ENCODE measurements at places on chromosomes 6 and 20.

DNA sequence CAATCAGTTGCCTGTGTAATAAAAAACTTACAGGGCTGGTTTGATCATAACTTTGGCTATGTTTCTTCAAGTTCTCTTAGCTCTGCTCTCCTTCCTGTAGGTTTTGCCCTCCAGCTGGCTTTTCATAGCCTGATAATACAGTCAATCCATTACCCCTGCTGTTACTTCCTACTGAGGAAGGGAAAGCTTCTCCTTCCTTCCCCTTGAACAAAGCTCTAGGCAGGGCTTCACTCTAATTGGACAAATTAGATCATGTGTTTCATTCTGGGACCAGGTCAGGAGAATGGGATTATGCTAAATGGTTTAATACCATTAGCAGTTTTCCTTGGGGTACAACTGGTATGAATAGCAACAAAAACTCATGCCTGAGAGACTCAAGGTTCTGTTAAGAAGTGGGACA, 106.8 kb upstream of the MCHR2 start:
- no peak for DNase-seq

DNA sequence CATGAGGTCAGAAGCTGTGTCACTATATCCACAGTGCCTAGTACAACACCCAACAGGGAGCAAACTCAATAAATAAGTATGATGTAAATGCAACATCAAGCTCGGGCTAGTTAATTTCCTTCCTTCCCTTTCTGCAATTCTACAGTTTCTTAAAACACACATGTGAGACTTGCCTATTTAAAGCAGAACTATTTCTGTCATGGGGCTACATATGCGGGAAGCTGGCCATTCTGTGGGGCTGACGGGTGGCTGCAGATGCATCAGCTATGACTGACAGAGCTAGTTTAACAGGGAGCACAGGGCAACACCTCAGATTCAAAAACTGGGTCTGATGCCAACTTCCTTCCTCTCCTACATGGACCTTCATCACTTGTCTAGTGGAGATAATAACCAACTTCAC, 118.1 kb upstream of the ENPP5 start:
- no peak for DNase-seq

- DNase-seq, result no peak
These were observed 4.5 kb upstream of the ZNF831 start for GRCh38 chr20:59159091-59159490.

DNA sequence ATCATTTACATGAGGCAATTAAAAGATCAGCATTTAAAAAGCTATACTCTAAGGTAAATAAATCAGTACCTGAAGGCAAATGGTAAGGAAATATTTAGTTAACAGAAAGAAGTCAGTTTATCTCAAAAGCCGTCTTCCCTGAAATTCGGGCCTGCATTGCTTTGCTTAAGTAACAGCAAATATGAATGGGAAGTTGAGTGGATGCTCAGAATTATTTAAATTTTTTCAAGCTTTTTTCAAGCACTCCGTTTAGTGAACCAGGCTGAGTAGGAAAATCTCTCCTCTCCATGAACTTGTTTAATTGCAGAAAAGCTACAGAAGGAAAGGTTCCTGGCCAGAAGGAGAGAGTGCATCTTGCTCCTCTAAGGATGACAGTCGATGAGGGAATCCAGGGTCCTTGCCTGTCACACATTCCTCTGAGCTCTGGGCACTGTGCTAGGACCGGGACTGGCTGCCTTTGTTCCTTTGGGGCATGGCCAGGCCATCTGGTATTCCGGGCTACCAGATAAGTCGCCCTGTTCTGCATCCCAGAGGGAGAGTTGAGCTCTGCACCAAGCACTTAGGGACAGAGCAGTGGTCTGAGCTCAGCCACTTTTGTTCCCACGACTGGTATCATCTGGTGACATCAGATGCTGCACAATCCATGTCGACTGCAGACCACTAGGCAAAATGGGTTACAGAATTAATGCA, 77.6 kb downstream of the RIN2 start:
- no peak for DNase-seq

- peak; percentile 3 for DNase-seq
These were observed 1081.7 kb downstream of the KIF16B start for GRCh38 chr20:15491575-15491974.

DNA sequence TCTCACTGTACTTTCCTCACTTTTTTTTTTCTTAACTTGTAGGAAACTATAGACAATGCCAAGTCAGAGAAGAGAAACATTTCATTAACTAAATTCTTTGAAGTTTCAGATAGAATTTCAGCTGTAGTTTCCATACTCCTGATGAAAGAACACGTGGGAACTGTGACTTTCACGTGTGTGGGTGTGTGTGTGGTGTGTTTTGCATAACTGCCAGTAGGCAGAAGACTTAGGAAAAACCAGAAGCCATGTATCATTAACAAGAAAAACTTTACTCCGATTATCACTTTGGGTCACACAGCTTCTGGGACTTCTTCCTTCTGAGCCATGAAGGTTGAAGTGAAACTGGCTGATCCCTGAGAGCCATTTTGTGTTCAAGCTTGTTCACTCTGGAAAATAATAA, 483.3 kb downstream of the TFAP2B start:
- DNase-seq, result no peak

- peak; percentile 89 for DNase-seq
These were observed 3.0 kb downstream of the TCEA2 start for GRCh38 chr20:64065974-64066343.

GRCh38 chr6:106192824-106193223, 106.7 kb downstream of the PRDM1 start:
- DNase-seq, result no peak

DNA sequence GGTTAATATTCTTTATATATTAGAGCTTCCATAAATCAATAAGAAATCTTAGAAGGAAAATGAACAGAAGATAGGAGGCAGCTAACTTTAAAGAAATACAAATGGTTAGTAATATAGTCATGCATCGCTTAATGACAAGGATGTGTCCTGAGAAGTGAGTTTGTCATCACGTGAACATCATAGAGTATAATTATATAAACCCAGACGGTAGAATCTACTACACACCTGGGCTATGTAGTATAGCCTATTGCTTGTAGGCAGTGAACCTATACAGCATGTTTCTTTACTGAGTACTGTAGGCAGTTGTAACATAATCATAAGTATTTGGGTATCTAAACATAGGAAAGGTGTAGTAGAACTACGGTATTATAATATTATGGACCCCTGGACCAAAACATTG, 14.3 kb downstream of the TBPL1 start:
- DNase-seq, result no peak

DNA sequence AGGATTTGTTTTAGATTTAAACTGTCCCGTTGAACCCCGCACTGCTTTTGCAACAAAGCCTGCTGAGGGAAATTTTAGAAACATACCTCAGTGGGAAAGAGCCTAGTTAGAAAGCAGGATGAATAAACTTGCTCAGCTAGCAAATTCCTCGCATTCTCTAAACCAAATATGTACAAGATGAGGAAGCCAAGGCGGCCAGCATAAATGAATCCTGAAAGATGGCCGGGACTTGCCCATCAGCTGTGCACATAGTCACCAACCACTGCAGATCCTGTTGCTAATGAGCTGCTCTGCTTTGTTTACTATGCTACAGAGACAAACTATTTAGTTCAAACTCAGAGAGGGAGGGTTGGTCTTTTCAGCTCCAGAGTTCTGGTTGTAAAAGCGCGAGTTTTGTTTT, 49.0 kb downstream of the TMEM170B start:
- DNase-seq, result no peak

DNA sequence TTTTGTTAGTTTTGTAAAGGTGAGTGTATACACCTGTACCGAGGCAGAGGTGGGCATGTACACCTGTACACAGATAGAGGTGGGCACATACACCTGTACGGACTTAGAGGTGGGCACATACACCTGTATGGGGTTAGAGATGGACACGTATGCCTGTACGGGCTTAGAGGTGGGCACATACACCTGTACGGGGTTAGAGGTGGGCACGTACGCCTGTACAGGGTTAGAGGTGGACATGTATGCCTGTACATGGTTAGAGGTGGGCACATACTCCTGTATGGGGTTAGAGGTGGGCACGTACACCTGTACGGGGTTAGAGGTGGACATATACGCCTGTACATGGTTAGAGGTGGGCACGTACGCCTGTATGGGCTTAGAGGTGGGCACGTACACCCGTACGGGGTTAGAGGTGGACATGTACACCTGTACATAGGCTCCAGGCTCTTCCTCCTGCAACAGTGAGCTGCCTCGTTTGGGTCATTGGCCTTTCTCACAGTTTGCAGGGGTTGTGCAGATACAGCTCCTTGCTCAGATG, 63.7 kb downstream of the PHACTR3 start:
- DNase-seq, result no peak

DNA sequence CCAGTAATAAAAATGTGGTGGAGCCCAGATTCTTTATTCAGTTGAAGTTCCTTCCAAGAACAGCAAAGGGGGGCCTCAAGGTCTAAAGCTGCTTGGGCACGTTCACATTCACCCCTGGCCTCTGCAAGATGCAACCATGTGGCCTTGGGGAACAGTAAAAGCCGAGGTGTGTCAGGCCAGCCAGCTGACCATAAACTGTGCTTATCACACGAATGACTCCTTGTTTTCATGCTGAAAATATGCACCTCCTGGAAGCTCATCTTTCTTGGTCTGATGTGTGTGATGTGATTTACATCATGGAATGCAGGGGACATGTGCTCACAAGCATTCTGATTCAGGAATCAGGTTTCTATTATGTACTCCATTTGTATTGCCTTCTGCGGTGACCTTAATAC, 211.6 kb upstream of the MARCKS start:
- no peak for DNase-seq

- DNase-seq, result no peak
These were observed 16.5 kb downstream of the RTN4IP1 start for GRCh38 chr6:106612671-106613416.

DNA sequence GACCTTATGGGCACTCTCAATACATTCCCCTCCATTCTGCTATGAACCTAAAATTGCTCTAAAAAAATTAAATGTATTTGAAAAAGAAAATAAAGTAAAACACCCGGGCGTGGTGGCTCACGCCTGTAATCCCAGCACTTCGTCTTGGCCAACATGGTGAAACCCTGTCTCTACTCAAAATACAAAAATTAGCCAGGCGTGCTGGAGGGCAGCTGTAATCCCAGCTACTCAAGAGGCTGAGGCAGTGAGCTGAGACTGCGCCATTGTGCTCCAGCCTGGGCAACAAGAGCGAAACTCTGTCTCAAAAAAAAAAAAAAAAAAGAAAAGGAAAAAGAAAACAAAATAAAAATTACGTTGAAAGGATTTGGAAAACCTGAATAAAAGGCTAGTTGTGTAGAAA, 60.5 kb downstream of the CD164 start:
- no peak for DNase-seq

DNA sequence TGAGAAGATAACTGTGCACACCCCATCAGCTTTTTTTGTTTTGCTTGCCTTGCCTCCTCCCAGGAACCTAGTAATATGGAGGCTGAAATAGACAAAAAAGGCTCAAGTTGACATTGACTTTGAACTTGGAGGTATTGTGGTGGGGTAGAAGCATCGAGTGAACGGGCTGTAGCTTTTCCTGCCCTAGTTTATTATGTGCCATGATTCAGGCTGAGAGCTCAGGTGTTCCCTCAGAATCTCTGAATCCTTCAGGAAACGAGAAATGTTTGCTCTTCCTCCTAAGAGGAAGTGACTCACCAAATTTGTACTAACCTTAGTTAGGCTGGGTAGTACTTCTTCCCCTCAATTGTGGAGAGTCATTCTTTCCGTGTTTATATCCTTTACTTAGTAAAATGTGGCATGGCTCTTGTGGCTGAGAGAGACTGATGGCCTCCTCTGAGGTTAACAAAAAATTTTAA, 98.8 kb downstream of the SASH1 start:
- peak; percentile 15 for DNase-seq

DNA sequence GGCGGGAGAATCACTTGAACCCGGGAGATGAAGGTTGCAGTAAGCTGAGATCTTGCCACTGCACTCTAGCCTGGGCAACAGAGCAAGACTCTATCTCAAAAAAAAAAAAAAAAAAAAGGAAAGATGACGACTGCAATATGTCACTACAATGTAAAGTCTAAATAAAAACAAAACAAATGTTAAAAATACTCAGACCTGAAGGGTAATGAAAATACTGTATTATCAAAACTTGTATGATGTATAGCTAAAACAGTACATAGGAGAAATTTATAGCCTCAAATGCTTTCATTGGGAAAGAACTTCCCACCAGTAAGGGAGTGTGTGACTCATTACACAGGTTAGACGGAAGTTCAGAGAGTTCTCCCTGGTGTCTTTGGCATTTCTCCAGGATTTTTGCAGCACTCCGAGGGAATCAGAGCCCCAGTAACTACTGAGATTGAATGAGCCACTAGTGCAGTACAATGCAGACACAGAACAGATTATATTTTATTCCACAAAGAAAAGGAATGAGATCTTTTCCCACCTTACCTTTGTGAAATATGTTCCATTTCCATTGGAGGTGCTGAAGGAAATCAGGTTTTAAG, 12.5 kb upstream of the RALGAPB start:
- peak; percentile 40 for DNase-seq

- no peak for DNase-seq
These were observed 16.4 kb downstream of the CHRNA4 start for GRCh38 chr20:63344616-63345327.

DNA sequence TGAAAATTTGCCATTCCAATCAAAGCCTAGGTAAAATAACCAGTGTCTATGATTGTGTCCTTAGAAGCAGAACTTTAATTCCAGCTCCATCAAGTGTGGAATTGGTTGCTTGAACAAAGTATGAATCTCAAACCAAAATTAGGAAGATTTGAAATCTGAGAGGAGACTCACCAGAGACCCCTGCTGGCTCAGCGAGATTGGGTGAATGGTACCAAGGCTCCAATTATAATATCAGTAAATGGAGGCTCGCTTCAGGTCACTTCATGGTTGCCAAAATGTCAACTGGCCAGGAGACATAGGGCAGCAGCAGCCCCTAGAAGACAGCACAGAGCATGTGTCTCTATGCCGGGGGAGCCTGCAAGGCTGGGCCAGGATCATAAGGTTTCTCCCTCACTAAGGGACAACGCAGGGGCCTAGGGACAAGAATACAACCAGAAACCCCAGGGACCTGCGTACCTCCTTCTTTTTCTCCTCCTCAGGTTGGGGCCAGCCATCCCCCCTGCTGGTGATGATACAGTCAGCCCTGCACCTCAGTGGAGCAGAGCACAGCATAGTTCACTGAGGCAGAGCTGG, 14.0 kb downstream of the RBL1 start:
- peak; percentile 34 for DNase-seq

GRCh38 chr20:13700761-13701160, 62.0 kb upstream of the TASP1 start:
- DNase-seq, result no peak

DNA sequence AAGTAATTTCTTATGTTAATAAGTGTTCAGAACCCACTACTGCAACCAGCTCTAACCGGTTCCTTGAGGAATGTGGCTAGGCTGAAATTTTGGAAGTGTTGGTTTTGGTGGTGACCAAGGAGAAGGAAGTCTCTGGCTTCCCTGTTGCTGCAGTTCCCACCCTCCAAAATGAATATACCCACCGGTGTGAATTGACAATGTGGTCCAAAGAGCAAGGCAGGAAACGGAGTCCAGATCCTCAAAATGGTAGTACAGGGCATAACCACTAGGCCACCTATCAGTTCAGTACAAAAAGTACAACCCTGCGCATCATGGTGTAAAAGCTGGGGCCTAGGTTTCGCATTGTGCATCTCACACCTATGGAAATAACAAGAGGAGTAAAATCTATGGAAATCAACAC, 2.8 kb downstream of the ADNP start:
- DNase-seq, result peak; percentile 38

Data from NB4 (cell line).